ENCODE measurements at places on chromosomes 2 and 18.

DNA sequence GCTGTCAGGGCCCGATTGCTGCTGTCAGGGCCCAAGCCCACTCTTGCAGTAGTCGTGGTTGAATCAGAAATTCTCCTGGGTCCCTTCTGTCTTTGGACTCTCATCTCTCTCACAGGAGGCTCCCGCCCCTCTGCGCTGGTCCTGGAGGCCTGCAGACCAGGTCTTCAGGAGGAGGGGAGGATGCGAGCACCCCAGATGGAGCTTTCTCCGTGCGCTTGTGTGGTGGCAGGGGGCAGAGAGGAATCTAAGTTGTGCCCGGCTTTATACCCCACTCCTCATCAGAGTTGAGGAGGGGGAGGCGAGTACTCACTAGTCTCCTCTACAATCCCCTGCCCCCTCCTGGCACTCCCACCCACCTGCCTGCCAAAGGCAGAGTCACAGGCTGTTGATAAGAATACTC lies 10.4 kb downstream of the EN1 start:
- DNase-seq, result no peak

GRCh38 chr2:145137901-145138300 lies 618.0 kb upstream of the ZEB2 start:
- no peak for DNase-seq

DNA sequence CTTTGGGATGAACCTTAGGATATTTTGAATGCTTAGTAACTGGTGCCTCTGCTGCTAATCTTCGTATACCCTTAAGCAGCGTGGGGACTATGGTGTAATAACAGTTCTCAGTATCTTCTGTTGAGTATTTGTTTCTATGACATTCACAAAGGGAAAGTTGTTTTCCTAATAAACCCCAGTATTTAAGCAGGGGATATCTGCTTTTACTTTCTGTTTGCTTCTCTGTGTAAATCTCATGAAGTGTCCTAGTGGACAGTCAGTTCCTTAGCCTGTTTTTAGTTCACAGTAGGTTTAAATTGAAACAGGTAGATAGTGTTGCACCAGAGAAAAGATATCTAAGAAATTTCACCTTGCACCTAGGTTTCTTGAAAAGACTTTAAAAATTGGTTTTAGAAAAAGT lies 14.9 kb downstream of the KIAA1328 start:
- DNase-seq, result no peak

DNA sequence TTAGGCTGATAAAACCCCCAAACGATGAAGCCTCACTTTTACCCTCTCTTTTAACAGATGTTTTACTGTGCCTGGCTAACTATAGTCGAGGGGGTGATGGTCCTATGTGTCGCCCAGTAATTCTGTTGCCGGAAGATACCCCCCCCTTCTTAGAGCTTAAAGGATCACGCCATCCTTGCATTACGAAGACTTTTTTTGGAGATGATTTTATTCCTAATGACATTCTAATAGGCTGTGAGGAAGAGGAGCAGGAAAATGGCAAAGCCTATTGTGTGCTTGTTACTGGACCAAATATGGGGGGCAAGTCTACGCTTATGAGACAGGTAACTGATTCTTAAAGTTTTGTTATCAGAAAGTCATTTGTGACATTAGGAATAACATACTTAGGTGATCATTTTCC lies 20.4 kb downstream of the MSH6 start:
- no peak for DNase-seq

DNA sequence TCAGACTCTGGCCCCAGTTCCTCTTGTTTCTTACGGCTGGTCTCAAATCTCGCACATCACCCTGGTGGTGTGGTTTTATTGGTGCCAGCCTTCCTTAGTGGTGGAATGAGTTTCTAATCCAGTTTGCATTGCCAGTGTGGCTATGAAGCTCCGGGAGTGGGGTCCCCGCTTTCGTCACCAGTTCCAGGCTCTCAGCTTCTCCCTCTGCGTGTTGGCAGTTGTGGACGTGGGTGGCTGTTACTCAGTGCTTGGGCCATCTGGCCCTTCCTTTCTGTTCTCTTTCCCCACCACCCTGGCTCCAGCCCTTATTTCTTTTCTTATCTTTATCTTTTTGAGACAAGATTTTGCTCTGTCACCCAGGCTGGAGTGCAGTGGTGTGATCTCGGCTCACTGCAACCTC lies 30.1 kb downstream of the EFR3B start:
- DNase-seq, result no peak

DNA sequence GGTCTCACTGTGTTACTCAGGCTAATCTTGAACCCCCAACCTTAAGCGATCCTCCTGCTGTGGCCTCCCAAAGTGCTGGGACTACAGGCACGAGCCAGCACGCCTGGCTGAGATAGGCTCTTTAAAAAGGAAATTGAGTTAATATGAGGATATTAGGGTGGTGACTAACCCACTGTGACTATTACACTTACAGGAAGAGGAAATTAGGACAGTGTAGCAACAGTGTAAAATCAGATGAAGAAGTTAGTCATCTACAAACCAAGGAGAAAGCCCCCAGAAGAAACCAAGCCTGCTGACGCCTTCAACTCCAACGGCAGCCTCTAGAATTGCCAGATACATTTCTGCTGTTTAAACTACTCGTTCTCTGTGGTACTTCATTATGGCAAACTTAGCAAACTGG lies 711.9 kb downstream of the SUCLG1 start:
- no peak for DNase-seq

- DNase-seq, result no peak
These were observed 123.0 kb upstream of the CCDC150 start for GRCh38 chr2:196516564-196516963.

GRCh38 chr18:60996822-60997221 lies 336.4 kb upstream of the CDH20 start:
- no peak for DNase-seq

GRCh38 chr2:99939135-99939534 lies 203.3 kb downstream of the AFF3 start:
- DNase-seq, result no peak

DNA sequence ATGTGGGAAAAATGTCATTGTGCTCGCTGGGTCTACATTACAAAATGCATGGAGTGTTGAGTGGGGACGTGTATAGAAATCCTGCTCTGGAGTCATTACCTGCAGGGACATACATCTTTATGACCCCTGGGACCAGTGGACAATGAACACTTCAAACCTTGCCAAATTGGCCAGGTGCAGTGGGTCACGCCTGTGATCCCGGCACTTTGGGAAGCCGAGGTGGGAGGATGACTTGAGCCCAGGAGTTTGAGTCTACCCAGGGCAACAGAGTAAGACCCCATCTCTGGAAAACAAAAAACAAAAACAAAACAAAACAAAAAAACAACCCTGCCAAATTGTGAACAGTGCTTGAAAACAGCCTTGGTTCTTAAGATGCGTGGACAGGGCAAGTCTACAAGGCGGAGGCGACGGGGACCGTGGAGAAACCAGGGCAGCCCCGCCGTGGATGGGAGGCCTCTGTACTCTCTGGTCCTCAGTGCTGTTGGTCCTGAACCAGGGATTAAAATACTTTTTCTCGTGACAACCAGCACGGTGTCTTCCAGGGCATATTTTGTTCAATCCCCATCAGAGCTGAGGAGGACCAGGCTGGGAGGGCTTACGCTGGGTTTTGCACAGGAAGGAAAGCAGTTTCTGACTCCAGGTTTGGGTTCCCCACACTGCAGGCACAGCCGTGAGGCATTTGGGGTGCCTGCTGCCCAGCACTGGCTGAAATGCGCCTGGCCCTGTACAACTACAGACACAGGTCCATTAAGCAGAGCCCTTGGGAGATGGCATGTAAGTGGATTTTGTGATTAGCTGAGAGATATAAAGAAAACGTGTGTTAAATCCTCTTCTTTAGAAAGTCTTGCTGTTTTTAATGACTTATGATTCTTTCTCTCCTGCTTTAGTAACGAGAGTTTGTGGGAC lies 13.7 kb downstream of the COLEC11 start:
- no peak for DNase-seq

DNA sequence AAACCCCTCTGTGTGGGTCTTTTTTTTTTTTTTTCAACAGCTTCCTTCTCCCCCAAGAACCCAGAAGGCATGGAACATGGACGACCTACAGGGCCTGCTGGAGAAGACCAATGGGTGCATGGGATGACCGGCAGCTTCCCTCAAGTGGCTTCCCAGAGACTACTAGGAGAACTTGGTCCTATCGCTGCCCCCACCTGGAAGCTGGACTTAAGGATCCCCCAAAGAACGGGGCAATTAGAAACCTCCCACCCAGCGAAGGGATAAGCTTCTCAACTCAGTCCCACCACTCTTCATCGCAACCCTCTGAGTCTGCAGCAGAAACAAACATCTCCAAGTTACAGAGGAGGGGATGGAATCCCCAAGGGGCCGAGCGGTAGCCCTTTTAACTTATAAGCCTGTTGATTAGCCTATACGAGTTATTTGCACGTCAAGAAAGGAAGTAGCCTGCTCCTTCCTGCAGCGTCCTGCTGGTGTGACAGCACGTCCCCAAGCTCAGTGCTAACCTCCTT lies 1.4 kb downstream of the ACTR1B start:
- DNase-seq, result no peak

DNA sequence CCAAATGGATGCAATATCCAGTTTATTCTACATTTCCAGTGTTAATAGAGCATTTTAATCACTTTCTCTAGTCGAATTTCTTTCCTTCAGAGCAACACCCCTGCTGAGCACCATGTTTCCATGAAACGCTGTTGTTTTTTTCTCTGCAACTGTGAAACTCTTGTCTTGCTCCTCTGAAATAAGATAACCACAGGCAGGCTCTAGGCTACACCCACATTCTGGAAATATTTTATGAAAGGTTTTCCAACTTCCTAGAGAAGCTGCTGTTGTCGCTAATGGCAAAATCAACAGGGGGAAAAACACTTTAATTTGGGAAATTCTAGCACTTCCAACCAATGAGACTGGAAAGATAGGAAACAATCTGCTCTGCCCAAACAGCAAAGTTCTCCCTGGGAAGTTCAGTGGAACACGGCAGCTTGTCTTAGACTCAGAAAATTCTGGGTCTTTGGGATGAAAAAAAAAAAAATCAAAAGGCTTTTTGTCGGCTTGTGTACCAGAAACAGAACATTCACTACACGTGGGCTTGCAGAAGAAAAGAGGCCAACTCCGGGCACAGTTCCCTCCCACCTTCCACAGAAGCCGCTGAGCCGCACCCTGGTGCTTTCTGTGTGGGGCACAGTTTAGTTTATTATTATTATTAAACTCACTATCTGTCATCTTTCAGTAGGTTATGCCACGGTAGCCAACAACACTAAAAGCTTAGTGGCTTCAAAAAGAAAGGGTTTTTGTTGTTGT lies 98.7 kb downstream of the MMADHC start:
- no peak for DNase-seq

- DNase-seq, result no peak
These were observed 223.5 kb downstream of the RNF152 start for GRCh38 chr18:61669320-61669719.

GRCh38 chr2:49004036-49004626 lies 150.2 kb downstream of the FSHR start:
- DNase-seq, result no peak

DNA sequence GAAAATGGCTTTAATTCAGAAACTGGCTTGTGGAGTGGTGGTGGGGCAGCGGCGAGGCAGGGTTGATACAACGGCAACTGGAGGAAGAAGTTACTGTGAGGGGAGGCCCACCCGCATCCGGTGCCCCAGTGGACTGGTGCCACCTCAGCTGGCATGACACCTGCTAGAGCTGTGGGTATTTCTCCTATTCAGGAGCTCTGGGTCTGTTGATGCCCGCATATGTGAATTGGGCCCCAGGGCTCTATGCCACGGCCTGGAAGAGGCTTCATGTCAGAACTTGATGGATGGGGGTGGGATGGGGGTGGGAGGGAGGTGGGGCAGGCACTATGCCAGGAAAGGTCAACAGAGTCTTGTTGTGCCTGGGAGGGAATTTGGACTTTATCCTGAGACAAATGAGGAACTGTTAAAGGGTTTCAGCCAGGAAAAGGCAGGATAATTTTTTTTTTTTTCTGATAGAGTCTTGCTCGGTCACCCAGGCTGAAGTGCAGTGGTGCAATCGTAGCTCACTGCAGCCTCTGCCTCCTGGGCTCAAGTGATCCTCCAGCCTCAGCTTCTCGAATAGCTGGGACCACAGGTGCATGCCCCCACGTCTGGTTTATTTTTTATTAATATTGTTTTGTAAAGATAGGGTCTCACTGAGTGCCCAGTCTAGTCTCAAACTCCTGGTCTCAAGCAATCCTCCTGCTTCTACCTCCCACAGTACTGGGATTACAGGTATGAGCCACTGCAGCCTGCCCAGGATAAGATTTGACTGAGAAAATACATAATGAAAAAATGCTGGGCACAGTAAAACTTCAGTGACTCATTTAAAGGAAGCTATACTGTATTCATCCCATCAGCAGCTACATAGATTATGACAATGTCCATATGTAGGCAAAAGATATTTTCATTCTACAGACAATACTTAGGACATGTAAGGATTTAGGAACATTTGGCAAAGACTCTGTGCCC lies 52.6 kb downstream of the SH2D6 start:
- DNase-seq, result peak; percentile 1

GRCh38 chr2:47867205-47867604 lies 39.1 kb downstream of the FBXO11 start:
- DNase-seq, result no peak

DNA sequence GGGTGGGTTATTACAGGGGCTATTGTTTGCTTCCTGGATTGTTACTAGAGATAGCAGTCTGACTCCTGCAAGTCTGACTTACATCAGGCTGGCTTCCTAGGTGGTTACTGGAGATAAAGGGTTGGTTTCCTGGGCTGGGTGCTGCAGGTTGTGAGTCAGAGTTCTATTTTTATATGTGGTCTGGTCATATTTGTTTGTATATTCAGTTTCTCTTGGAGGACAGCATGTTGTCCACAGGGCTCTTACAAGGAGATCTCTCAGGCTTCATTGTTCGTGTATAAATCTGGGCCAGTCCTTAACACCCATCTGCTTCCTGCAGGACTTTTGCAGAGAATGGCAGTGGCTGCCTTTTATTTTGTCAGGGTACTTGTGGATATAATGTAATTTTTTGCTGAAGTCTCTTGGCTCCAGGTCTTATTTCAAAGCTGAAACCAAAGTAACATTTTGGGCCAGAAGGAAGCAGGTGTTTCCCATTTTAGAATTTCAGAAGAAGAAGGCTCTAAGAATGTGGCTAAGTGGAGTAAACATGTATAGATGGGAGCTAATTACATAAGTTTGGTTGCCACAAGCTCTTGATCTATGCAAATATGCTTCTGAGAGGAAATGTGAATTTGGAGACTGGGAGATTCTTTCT lies 65.9 kb upstream of the SLC16A14 start:
- no peak for DNase-seq

DNA sequence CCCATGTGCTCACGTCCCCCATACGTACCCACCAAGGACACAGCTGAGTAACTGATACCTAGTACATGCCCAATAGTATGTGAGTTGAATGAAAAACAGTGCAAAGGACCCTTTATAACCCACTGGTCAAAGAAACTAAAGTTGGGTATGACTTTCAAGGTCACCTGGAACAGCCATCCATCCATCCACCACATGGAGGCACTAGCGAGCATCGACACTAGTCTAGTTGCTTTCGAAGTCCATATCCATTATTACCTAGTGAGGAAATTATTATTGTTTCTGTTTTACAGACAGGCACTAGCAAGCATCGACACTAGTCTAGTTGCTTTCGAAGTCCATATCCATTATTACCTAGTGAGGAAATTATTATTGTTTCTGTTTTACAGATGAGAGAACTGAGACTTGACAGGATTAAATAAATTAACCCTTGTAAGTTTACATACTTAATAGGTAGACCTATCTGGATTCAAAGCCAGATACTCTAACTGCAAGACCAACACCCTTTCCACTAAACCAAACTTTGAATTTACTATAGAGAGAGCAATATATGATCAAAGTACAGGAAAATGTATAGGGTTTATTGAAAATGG lies 233.7 kb downstream of the METTL4 start:
- no peak for DNase-seq

GRCh38 chr18:4134700-4135099 lies 320.4 kb downstream of the DLGAP1 start:
- no peak for DNase-seq

- DNase-seq, result no peak
These were observed 17.6 kb downstream of the ALMS1 start for GRCh38 chr2:73403237-73403636.

Measured in stimulated activated CD8-positive, alpha-beta memory T cell treated with anti-CD3 and anti-CD28 coated beads, Interleukin-7, amount 100 ng/mL, for 4 hours (primary cell).